Stimulated activated CD4-positive, alpha-beta T cell treated with anti-CD3 and anti-CD28 coated beads, Interleukin-2, amount 100 ng/mL, for 4 hours (primary cell): ENCODE measurements at places on chromosomes 3 and 15.

GRCh38 chr3:74463515-74463914, 150.9 kb downstream of the CNTN3 start:
- no peak for DNase-seq

- DNase-seq: no peak
Measured at GRCh38 chr15:78457101-78457500, 19.1 kb downstream of the IREB2 start.

- DNase-seq: no peak
Measured at GRCh38 chr3:71463617-71464016, 119.9 kb downstream of the FOXP1 start.

GRCh38 chr3:13189639-13190377, 116.6 kb upstream of the IQSEC1 start:
- no peak for DNase-seq

- DNase-seq: no peak
Measured at GRCh38 chr3:62922326-62922725, 47.1 kb upstream of the CADPS start.

- DNase-seq: no peak
Measured at GRCh38 chr3:44136421-44136820, 105.3 kb upstream of the TOPAZ1 start.

DNA sequence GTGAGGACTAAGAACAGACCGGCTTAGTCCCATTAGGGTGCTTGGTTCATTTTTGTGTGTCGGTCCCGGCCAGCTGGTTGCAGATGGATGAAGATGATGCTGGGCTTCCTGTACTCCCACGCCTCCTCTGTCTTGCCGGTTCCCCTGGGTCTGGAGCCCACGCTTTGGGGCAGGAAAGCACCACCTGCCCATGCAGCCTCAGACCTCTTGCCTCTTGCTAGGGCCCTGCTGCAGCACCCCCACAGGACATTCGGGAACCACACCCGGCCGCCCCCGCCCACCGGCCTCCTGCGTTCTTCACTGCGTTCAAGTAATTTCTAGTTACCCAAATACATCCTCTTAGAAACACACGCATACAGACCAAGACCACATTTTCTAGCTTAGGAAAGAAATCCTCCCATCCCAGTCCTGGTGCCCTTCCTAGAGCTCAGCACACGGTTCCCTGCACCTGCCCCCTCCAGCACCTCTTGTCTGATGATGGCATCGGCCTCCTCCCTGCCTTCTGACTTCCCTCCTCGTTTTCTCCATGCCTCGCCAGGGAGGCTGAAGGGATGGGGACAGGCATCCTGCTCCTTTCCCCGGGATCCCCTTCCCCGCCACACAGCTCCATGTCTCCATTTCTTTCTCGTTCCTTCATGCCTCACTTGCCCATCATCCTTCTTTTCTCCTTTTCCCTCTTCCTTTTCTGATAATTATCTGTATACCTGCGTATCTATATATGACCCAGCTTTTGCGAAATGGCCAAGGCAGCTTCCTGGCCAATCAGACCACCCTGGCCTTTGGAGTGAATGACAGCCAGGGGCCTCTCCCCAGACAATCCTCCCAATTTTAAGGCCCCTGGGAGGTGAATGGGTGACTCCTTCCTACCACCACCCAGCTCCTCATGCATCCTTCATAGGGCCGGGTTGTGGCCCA, 30.9 kb downstream of the FAM3D start:
- DNase-seq: no peak

DNA sequence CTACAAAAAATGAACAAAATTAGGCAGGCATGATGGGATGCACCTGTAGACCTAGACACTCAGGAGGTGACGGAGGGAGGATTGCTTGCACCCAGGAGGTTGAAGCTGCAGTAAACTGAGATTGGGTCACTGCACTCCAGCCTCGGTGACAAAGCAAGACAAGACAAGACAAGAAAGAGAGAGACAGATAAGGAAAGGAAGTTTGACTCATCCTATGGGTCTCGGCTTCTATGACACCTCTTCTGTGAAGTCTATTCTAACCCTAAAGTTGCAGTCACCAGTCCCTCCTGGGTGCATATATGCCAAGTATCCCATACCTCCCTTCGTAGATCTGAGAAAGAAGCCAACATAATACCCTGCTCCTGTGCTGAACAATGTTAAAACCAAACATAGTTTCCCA, 7.9 kb upstream of the ZMAT3 start:
- DNase-seq: no peak

- no peak for DNase-seq
Measured at GRCh38 chr15:81024265-81024872, 23.6 kb downstream of the TLNRD1 start.

GRCh38 chr3:55728461-55729100, 241.5 kb upstream of the WNT5A start:
- DNase-seq: no peak

GRCh38 chr3:33277193-33277882, at the start of gene FBXL2:
Gene FBXL2 (plus strand): TSS chr3:33277442. CDS start chr3:33277513, 71 bp downstream.
- DNase-seq: no peak

DNA sequence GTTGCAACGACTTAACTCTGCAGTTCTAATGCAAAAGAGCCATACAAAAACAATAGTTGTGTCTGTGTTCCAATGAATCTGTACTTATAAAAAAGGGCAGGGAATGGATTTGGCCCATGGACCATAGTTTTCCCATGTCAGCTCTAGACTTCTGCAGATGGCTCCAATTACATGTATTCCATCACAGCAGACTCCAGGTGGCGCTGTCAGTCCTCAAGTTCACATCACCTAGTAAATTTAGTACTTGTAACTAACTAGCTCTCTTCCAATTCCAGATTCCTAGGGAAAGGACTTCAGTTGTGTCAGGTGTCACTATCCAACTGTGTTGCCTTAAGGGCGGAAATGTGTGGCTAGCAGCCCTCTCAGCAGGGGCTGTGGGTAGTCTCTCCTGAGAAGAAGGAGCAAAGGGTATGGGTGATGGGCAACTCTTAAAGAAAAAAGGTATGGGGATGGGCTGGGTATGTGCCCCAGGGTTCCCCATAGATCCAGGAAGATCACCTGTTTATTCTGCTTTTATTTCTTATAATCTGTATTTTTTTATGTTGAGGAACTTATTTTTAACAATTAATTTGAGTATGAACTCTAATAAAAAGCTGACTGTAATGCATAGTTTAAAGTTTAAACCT, 36.2 kb downstream of the BBS4 start:
- peak; percentile 58 for DNase-seq

DNA sequence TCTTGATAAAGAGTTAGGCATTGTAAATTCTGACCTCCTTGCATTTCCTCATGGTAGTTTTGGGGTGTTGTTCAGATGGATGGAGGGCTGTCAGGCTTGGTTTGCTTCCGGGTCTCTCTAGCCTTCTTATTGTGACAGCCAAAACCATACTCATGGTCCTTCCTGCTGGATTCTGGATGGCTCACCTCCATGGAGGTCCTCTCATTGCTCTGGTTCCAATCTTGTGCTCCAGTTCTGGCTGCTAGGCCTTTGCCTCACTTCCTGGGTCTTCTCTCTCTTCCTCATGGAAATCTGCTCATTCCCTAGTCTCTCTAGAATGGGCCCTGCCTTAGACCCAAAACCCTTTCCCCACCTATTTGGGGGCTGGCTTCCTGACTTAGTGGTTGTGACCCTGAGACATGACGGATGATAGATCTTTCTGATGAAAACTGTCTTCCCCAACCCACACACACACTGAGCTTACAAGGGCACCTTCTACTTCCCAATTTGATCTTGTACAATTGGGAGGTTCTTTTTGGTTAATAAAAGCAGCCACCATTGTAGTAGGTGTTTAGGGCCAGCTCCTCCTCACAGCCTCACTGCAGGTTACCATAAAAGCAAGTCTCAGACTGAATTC, 66.2 kb upstream of the XCR1 start:
- no peak for DNase-seq

DNA sequence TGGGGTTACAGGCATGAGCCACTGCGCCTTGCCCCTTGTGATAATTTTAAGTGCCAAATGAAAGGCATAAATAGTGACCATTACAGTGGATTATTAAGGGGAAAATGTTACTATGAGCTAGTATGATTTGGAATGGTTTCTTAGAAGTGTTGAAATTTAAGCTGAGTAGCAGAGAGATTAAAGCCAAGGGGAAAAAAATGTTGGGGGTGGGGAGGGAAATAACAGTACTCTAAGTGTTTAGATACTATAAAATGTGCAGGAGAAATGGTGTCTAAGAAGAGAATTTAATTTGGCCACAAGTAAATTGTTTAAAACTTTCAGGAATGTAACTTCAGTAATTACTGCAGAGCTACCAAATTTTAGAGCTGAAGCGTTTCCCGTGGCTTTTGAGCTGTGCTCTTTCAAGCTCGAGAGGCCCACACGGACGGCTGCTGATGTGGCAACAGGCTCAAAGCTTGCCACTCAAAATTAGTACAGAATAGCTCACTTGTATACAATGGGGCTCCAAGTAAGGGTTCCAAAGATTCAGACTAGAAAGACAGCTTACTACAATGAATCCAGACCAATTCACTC, 23.9 kb upstream of the SLC12A8 start:
- no peak for DNase-seq

- DNase-seq: peak; percentile 46
Measured at GRCh38 chr3:151086484-151087456, 1.3 kb downstream of the MED12L start.

DNA sequence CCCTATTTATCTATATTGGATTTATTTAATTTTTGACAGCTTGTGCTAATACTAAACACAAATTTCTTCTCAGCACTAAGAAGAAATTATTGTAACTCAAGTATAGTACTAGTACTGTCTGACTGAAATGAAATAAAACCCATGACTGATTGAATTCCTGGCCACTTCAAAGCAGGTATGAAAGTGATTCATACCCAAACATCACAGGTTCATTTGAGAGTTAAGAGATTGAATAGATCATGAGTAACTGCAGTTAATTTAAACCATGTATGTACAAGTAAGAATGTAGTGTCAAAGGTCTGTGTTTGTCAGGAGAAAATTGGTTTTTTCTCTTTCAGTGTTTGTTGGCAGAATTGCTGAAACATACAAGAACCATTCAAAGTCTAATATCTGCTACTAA, 332.0 kb upstream of the GRM7 start:
- DNase-seq: no peak

DNA sequence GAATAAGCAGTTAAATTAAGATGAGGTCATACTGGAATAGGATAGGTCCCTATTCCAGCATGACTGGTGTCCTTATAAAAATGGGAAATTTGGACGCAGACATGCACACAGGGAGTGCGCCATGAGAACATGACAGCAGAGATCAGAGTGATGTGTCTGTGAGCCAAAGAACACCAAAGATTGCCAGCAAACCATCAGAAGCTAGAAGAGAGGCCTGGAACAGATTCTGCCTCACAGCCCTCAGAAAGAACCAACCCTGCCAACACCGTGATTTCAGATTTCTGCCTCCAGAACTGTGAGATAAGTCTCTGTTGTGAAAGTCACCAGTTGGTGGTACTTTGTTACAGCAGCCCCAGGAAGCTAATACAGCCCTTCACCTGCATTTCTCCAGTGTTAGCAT, 34.7 kb downstream of the EPHB1 start:
- DNase-seq: no peak

- no peak for DNase-seq
Measured at GRCh38 chr3:52432225-52432624, 12.7 kb downstream of the SEMA3G start.

DNA sequence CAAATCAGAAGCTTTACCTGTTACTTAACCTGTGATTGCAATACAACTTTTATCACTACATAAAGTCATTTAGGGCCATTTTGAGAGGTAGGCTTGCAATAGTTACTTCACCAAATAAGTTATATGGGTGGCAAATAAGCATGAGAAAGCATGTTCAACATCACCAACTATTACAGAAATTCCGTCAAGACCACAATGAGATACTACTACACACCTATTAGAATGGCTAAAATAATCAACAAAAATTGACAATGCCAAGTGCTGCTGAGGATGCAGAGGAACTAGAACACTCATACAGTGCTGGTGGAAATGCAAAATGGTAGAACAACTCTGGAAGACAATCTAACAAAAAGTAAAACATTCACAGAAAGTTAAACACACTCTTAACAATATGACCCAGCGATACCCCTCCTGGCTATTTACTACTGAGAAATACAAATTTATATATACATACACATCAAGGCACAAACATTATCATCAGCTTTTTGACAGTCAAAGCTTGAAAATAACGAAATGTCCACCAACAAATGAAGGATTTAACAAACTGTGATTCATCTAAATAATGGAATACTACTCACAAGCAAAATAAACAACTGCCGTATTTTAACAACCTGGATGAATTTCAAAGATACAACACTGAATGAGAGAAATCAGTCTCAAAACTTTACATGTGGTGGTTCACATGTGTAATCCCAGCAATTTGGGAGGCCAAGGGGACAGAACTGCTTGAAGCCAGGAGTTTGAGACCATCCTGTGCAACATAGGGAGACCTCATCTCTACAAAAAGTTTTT, 82.9 kb downstream of the MYO9A start:
- no peak for DNase-seq

- DNase-seq: no peak
Measured at GRCh38 chr3:42688487-42689420, 3.4 kb downstream of the KLHL40 start.

GRCh38 chr15:81851325-81851724, 194.5 kb downstream of the MEX3B start:
- no peak for DNase-seq

- DNase-seq: no peak
Measured at GRCh38 chr3:132245552-132246142, 71.6 kb upstream of the ACP3 start.

DNA sequence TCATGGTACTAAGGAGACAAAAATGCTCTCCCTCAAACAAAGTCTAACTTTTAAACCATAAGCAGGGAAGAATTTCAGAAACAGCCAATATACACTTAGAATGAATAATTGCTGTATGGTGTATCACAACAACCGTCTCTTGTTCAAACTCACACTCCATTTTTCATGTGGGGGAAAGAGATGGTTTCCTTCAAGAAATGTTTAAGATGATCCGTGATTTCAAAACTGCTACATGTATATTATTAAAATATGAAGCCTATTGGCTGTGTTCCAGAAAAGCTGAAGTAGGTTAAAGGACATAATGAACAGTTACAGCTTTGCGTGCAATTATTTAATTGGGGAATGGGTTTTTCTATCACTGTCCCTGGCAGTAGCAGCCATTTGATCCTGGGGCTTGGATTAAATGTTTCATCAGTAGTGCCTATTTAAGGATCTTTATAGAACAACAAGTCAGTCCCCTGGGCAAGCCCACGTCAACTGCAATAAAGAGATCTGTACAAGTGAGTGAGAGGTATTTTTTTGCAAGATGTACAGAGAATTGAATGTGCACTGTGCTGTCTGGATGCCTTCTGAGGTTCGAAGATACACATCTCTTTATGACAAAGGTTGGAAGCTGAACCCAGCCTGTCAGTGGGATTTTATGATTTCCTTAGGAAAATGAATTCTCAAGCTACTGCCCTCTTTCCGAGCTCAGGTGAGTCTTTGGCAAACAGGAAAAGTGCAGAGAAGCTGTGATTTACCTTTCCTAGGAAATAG, 337.2 kb upstream of the RARB start:
- DNase-seq: no peak
